ENCODE measurements at places on chromosomes 12 and 14. TPM values are rescaled to one million over a fixed set of nuclear protein-coding genes. Genes with fewer than 3 reads are reported as not detected.

Gene TSHR
- not detected for total RNA-seq

- no peak for DNase-seq
These were observed 9.2 kb downstream of the ATF7 start for GRCh38 chr12:53616950-53617349.

- DNase-seq: no peak
These were observed 21.3 kb upstream of the CCDC63 start for GRCh38 chr12:110825530-110825929.

GRCh38 chr14:77372304-77372841 is 4.5 kb downstream of the TMED8 start:
- no peak for DNase-seq

GRCh38 chr14:72610831-72611200 is 283.1 kb downstream of the DPF3 start:
- no peak for DNase-seq

DNA sequence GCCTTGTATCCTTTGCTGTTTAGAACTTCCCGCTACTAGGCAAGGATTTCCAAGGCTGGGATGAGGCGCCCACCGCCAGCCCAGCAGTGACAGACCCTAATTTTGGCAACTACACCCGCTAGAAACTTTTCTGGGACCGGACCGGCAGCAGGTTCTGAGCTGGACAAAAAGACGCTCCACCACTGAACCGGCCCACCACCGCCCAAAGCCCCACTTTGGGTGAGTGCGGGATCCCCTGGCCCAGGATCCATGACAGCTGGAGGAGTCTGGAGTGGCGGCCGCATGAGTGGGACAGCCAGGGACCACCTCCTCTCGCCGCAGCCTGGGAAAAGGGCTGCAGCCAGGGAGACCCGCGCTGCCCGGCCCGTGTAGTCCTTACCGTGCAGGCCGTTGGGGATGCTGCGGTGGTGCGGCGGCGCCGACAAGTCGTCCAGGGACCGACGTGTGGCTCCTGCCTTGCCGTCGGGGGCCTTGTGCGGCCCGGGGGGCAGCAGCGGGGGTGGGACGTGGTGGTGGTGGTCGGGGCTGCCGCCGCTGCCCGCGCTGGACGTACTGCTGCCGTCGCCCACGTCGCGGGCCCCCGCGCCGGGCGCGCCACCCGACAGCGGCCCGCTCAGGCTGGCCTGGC is 1.1 kb downstream of the CCDC85C start:
- no peak for DNase-seq

DNA sequence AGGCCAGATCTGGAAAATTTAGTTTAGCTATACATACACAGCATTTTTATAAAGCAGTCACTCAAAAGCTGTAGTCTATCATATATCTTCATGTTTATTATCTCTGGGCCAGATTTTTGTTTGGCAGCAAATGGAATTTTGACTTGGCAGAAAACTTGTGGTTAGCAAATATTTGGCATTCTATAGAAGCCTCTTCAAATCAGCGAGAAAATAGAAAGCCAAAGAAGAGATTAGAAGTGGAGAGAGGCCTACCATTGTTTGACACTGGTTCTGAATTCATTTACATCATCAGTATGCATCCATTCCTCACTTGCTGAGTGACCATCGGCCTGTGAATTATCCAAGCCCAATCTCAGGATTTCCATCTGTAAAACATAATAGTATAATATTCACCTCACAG is 1077.6 kb downstream of the GALC start:
- no peak for DNase-seq

DNA sequence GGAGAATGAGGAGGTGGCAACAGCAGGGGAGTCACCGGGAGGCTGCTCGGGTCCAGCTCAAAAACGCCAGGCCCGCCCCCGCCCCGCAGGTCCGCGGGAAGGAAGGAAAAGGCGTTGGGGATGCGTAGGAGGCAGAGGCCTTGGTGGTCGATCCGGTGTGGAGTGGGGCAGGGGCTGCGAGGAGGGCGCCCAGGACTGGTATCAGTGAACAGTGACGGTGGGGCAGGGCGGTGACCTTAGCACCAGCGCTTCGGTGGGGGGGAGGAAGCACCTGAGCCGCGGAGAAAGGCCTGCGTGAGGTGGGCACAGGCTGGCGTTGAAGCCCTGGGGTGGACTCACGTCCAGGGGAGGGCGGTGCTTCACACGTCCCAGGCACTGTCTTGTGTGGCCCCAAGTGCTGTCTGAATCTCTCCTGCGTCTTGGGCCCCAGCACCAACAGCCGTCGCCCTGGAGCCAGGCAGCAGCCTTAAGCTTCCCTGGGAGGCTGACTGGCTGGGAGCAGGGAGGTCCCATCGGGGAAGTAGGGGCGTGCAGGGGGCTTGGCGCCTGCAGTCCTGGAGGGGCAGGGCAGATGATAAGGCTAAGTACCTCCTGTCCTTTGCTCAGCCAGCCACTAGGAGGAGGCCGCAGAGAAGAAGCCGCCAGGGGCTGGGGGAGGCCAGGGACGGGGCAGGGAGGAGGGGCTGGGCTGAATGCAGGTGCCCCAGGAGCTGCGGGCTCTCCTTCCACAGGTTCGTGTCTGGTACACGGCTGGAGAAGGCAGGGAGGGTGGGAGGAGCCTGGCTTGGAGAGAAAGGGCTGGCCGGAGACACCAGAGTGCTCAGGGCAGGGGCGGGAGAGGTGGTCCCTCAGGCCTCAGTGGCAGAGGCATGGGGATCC is 26.5 kb downstream of the ZBTB42 start:
- no peak for DNase-seq

Gene TSPAN19
- total RNA-seq: not detected

Gene CLEC12A
- not detected for total RNA-seq

Gene PIWIL1
- total RNA-seq: 0.04 TPM

GRCh38 chr14:105151084-105151837 is 17.3 kb downstream of the JAG2 start:
- no peak for DNase-seq

Gene KRT74
- not detected for total RNA-seq

DNA sequence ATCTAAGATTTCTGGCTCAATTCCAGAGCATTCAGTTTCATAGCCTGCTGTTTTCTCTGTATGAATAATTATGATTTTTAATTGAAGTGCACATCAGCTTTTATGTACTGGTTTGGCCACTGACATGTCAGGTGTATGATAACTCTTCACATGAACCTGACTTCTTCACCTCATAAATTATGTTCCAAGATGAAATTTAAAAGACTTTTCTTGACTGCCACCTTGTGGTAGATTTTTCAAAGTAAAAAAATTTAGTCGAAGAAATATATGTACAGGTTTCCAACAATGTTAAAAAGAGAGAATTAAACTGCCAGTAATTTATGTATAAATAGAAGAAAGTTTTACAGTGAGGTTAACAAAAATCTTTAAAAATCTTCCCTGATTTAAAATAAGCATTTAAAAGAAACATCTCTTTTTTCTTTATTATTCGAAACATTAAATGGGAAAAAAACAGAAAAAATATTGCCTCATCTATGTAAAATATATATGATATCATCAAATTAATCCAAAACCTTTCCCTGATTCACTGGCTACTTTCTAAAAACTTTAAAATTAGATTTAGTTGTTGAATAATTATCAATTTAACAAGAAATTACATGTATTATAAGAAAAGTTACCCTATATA is 124.9 kb upstream of the ATXN7L3B start:
- DNase-seq: no peak

DNA sequence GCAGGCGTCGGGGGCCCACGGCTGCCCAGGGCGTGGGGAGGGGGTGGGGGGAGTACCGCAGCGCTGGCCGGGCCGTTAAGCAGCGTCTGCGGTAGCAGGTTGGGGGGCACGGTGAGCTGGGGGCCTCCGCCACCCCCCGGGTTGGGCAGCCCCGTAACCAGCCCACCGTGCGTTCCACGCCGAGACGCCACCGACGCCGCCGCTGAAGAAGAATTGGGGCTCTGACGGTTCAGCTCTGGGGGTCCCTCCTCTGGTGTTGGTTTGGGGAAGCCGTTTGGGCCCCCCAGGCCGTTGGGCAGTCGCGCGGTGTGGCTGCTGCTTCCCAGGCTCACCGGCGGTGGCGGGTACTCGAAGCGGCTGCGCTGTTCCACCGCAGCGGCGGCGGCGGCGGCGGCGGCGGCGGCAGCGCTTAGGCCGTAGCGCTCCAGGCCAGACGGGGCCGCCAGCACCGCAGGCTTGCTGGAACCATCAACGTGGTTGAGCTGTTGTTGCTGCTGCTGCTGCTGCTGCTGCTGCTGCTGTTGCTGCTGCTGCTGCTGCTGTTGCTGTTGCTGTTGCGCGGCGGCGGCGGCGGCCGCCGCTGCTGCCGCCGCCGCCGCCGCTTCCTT is 1.5 kb downstream of the IRF2BPL start:
- no peak for DNase-seq

Gene FAM181A
- not detected for total RNA-seq

- DNase-seq: no peak
These were observed 76.5 kb upstream of the MED13L start for GRCh38 chr12:116353958-116354357.

Gene NFKBIA
- 83.7 TPM for total RNA-seq

Gene GALNT8
- not detected for total RNA-seq

DNA sequence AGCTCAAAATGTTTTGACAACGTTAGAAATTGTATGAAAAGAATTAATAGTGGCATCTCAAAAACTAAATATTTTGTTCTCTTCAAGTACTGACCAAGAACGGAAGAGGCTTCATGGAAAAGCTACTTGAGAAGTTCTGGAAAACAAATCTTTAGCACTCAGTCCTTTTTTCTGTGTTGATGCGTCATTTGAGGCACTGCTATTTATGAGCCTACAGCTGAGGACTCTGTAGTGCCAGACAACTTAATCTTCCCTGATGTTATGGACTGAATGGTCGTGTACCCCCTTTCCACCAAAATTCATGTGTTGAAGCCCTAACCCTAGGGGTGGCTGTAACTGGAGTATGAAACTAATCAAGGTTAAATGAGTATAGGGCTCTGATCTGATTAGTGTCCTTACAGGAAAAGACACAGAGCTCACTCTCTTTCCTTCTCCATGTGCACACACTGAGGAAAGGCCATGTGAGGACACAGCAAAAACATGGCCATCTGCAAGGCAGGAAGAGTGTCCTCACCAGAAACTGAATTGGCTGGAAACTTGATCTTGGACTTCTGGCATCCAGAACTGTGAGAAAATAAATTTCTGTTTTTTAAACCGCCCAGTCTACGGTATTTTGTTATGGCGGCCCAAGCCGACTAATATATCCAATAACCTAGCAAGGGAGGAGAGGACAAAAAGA is 337.0 kb upstream of the CLEC14A start:
- no peak for DNase-seq

Measured in foreskin keratinocyte (primary cell).